ENCODE measurements at places on chromosomes 2 and 18. TPM values are rescaled to one million over a fixed set of nuclear protein-coding genes. Genes with fewer than 3 reads are reported as not detected.

AMER3 gene
- total RNA-seq, result not detected

GRCh38 chr2:216959433-216959832 is 99.6 kb upstream of the TNP1 start:
- DNase-seq, result peak; percentile 18

- DNase-seq, result no peak
These were observed 68.8 kb downstream of the ASAP2 start for GRCh38 chr2:9275399-9275798.

DNA sequence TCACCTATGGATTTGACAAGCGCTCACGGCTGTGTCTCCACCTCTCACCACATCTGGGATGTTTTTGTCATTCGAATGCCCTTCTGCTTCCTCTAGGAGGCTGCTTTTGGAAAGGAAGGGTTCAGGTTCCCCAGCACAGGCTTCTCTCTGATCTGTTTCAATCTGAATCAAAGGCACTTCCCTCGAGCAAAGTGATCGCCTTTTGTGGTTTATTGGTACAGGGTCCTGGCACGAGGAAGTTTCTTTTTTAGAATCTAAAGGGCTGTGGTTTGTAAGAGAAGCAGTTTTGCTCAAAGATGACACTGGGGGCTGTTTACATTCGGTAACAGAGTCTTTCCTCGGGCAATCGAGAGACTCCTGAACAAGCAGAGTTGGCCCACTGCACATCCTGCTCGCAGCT is 145.0 kb downstream of the DAW1 start:
- no peak for DNase-seq
